Lung microvascular endothelial cell (primary cell): ENCODE measurements at places on chromosomes 16 and 17. TPM values are rescaled to one million over a fixed set of nuclear protein-coding genes. Genes with fewer than 3 reads are reported as not detected.

The TEKT1 gene
- not detected in 2 replicates for total RNA-seq

The SOX8 gene
- total RNA-seq: 0.22 and 0.60 TPM in 2 replicates

The NT5M gene
- total RNA-seq: 1.1 and 1.8 TPM in 2 replicates

The CACNG4 gene
- total RNA-seq: not detected in 2 replicates

The DNAH3 gene
- not detected in 2 replicates for total RNA-seq

The ABI3 gene
- 6.0 and 14.4 TPM in 2 replicates for total RNA-seq

The SSTR5 gene
- total RNA-seq: 0.20 and 0.22 TPM in 2 replicates

The WNT9B gene
- total RNA-seq: not detected in 2 replicates

The ITGAD gene
- not detected in 2 replicates for total RNA-seq

The ARHGAP27 gene
- total RNA-seq: 19.0 and 33.7 TPM in 2 replicates

The PDPR gene
- 17.7 and 20.4 TPM in 2 replicates for total RNA-seq
